ENCODE measurements at places on chromosomes 13 and 19. TPM values are rescaled to one million over a fixed set of nuclear protein-coding genes. Genes with fewer than 3 reads are reported as not detected.
A peak's percentile ranks its signal among the peaks of the same experiment; 100 is the strongest.

GRCh38 chr19:12723641-12724426 lies at the start of gene TNPO2:
TSS of gene TNPO2 (minus strand) at chr19:12723932. CDS start at chr19:12720977, 2,955 bp downstream.
- peak within 1 kb of the TSS; percentile 62 for H3K4me3 ChIP-seq
- peaks cover 34% of the 10 kb centered on the region for H3K4me1 ChIP-seq
- no peaks in the 10 kb centered on the region for H3K27me3 ChIP-seq
- peaks cover 18% of the 10 kb centered on the region for H3K36me3 ChIP-seq

Gene FFAR2
- 38.7 TPM for polyA plus RNA-seq

GRCh38 chr13:114128624-114129522 lies 3.5 kb downstream of the RASA3 start:
- H3K36me3 ChIP-seq = no peaks in the 10 kb centered on the region
- H3K27ac ChIP-seq = peak overlapping the region; percentile 86
- peaks cover 77% of the 10 kb centered on the region for H3K4me1 ChIP-seq
- H3K27me3 ChIP-seq = no peaks in the 10 kb centered on the region
- H3K4me3 ChIP-seq = peak overlapping the region; percentile 31

GRCh38 chr19:2239771-2240770 lies 3.4 kb downstream of the SF3A2 start:
- DNase-seq = peak; percentile 22
- peaks cover 22% of the 10 kb centered on the region for H3K36me3 ChIP-seq
- peak overlapping the region; percentile 99 for H3K27ac ChIP-seq
- H3K4me1 ChIP-seq = peaks cover 49% of the 10 kb centered on the region

Gene CLN5
- polyA plus RNA-seq = 21.5 TPM

GRCh38 chr13:77196052-77196618 lies 130.8 kb downstream of the MYCBP2 start:
- peaks cover 79% of the 10 kb centered on the region for H3K36me3 ChIP-seq
- no peaks in the 10 kb centered on the region for H3K4me1 ChIP-seq
- no peak for DNase-seq

Gene ZNF577
- polyA plus RNA-seq = 3.7 TPM

GRCh38 chr13:107644136-107644535 lies 571.2 kb downstream of the LIG4 start:
- H3K4me1 ChIP-seq = no peaks in the 10 kb centered on the region
- DNase-seq = no peak
- H3K36me3 ChIP-seq = no peaks in the 10 kb centered on the region
- no peaks in the 10 kb centered on the region for H3K27me3 ChIP-seq
- H3K27ac ChIP-seq = no peak overlapping the region

GRCh38 chr19:47172666-47173455 lies 42.2 kb downstream of the SAE1 start:
- H3K27ac ChIP-seq = no peak overlapping the region
- no peak overlapping the region for H3K4me3 ChIP-seq
- H3K4me1 ChIP-seq = peaks cover 4% of the 10 kb centered on the region
- H3K36me3 ChIP-seq = peaks cover 49% of the 10 kb centered on the region
- no peaks in the 10 kb centered on the region for H3K27me3 ChIP-seq

GRCh38 chr13:51834581-51835171 lies 10.3 kb downstream of the TMEM272 start:
- no peaks in the 10 kb centered on the region for H3K36me3 ChIP-seq
- peaks cover 27% of the 10 kb centered on the region for H3K4me1 ChIP-seq
- DNase-seq = no peak

GRCh38 chr19:6828698-6829633 lies 56.5 kb downstream of the VAV1 start:
- peak; percentile 19 for DNase-seq
- no peak overlapping the region for H3K4me3 ChIP-seq
- H3K4me1 ChIP-seq = peaks cover 21% of the 10 kb centered on the region
- no peak overlapping the region for H3K27ac ChIP-seq
- H3K36me3 ChIP-seq = peaks cover 83% of the 10 kb centered on the region
- no peaks in the 10 kb centered on the region for H3K27me3 ChIP-seq

Gene MAST1
- 0.28 TPM for polyA plus RNA-seq

- H3K4me1 ChIP-seq = no peaks in the 10 kb centered on the region
- H3K27ac ChIP-seq = no peak overlapping the region
- DNase-seq = no peak
- H3K36me3 ChIP-seq = no peaks in the 10 kb centered on the region
Measured at GRCh38 chr13:61612192-61612591, 196.5 kb upstream of the PCDH20 start.

- peak; percentile 73 for DNase-seq
- H3K4me3 ChIP-seq = no peak overlapping the region
- H3K27me3 ChIP-seq = peaks cover 10% of the 10 kb centered on the region
Measured at GRCh38 chr19:48489608-48490216, 20.5 kb downstream of the CYTH2 start.

DNA sequence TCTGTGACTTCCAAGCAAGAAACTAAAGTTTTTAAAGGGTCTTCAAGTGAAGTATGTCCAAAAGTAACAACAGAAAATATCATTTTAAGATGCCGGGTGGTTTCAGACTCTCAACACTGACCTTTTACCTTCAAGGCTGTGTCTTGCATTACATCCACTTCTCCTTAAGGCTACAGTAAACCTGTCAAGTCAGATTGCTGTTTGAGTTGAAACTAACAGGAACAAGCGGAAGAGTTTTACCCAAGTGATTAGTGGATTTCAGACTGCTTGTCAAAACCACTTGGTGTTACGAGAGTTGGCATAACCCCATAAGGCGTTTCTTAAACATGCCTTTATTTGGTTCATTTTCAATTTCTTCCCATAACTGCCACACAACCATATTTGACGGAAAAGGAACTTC lies 283.1 kb downstream of the DCT start:
- no peak overlapping the region for H3K4me3 ChIP-seq
- no peak for DNase-seq
- no peaks in the 10 kb centered on the region for H3K36me3 ChIP-seq
- no peaks in the 10 kb centered on the region for H3K4me1 ChIP-seq
- no peak overlapping the region for H3K27ac ChIP-seq

GRCh38 chr13:32125751-32126150 lies 94.2 kb downstream of the FRY start:
- peak overlapping the region; percentile 82 for H3K27ac ChIP-seq
- H3K4me3 ChIP-seq = peak overlapping the region; percentile 12
- no peaks in the 10 kb centered on the region for H3K27me3 ChIP-seq
- peaks cover 20% of the 10 kb centered on the region for H3K4me1 ChIP-seq
- peaks cover 50% of the 10 kb centered on the region for H3K36me3 ChIP-seq

GRCh38 chr19:41265395-41266153 lies 1.4 kb downstream of the HNRNPUL1 start:
- peak overlapping the region; percentile 79 for H3K4me3 ChIP-seq
- H3K36me3 ChIP-seq = peaks cover 38% of the 10 kb centered on the region
- peaks cover 36% of the 10 kb centered on the region for H3K4me1 ChIP-seq
- H3K27ac ChIP-seq = peak overlapping the region; percentile 95
- no peaks in the 10 kb centered on the region for H3K27me3 ChIP-seq

DNA sequence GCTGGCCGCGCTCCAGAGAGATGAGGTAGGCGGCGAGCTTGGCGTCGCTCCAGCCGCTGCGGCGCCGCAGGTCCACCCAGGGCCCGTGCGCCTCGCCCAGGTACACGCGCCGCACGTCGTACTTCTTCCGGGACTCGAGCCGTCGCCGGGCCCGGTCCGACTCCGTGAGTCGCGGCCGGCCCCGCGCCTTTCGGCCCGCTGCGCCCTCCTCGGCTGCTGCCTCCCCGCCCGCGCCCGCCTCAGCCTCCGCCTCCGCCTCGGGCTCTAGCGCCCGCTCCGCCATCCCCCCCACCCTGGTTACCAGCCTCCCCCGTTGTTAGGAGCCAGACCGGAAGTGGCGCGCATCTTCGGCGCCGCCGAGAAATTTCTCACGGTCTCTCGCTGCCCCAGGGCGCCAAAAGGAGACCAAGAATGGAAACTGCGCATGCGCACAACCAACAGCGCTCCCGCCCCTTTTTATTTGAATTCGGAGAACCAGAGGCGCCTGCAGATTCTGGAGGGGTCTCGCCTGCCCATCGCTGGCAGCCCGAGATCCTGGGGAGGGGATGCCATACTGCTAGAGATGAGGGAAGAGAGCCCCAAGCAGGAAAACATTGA lies at the start of gene ZNF653:
ZNF653 (minus strand) TSS at position 336 of the 597 bp plus-strand sequence; CDS start at position 283, 53 bp downstream.
- H3K4me1 ChIP-seq = peaks cover 22% of the 10 kb centered on the region
- H3K27ac ChIP-seq = peak within 1 kb of the TSS; percentile 90
- no peaks in the 10 kb centered on the region for H3K27me3 ChIP-seq
- peaks cover 4% of the 10 kb centered on the region for H3K36me3 ChIP-seq

Gene OR7D2
- polyA plus RNA-seq = not detected

- H3K36me3 ChIP-seq = no peaks in the 10 kb centered on the region
- H3K4me1 ChIP-seq = no peaks in the 10 kb centered on the region
- DNase-seq = no peak
Measured at GRCh38 chr13:93397619-93398018, 171.0 kb downstream of the GPC6 start.

DNA sequence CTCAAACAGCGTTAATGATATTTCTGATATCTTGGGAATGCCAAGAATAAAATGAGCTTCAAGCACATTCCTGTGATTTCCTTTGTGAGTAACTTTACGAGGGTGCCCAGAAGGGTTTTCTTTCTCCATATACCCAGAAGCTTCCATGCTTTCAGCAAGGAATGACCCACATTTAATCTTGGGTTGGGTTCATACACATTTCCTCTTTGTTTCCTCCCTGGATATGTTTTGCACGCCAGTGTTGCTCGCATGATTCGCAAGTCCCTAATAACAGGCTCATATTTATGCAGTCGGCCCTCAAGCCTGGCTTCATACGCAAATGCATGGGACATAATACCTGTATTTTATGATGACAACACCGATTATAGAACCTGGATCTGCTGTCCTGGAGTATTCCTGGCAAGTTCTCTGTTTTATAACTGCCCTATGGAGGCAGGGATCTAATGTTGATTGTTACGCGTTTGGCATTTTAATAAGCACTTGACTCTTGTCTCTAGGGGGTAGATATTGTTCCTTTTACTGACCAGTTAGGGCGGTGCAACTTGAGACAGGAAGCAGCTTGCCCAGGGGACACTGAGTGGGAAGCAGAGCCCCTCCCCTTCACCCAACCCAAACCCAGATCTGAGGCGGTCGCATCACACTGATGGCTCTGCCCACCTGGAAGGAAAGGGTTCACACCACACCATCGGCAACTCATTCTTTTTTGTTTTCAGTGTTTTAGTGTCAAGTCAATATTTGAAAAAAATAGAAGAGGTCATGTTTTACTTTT lies 220.4 kb upstream of the SOX1 start:
- no peaks in the 10 kb centered on the region for H3K4me1 ChIP-seq
- no peak overlapping the region for H3K27ac ChIP-seq
- peaks cover 12% of the 10 kb centered on the region for H3K27me3 ChIP-seq
- DNase-seq = no peak
- H3K36me3 ChIP-seq = no peaks in the 10 kb centered on the region
- H3K4me3 ChIP-seq = no peak overlapping the region

GRCh38 chr13:49256841-49257240 lies 9.1 kb downstream of the CDADC1 start:
- no peak overlapping the region for H3K4me3 ChIP-seq
- H3K36me3 ChIP-seq = peaks cover 58% of the 10 kb centered on the region
- no peaks in the 10 kb centered on the region for H3K27me3 ChIP-seq
- H3K27ac ChIP-seq = no peak overlapping the region
- no peak for DNase-seq
- peaks cover 11% of the 10 kb centered on the region for H3K4me1 ChIP-seq

- no peak for DNase-seq
- H3K4me3 ChIP-seq = no peak overlapping the region
- no peaks in the 10 kb centered on the region for H3K4me1 ChIP-seq
- H3K36me3 ChIP-seq = no peaks in the 10 kb centered on the region
- no peak overlapping the region for H3K27ac ChIP-seq
Measured at GRCh38 chr13:73733706-73734105, 400.5 kb downstream of the KLF12 start.

GRCh38 chr19:39413911-39414608 lies 1.6 kb downstream of the PLEKHG2 start:
- no peak overlapping the region for H3K27ac ChIP-seq
- no peak for DNase-seq
- H3K27me3 ChIP-seq = no peaks in the 10 kb centered on the region
- H3K4me3 ChIP-seq = peak overlapping the region; percentile 22
- peaks cover 31% of the 10 kb centered on the region for H3K4me1 ChIP-seq
- peaks cover 5% of the 10 kb centered on the region for H3K36me3 ChIP-seq

DNA sequence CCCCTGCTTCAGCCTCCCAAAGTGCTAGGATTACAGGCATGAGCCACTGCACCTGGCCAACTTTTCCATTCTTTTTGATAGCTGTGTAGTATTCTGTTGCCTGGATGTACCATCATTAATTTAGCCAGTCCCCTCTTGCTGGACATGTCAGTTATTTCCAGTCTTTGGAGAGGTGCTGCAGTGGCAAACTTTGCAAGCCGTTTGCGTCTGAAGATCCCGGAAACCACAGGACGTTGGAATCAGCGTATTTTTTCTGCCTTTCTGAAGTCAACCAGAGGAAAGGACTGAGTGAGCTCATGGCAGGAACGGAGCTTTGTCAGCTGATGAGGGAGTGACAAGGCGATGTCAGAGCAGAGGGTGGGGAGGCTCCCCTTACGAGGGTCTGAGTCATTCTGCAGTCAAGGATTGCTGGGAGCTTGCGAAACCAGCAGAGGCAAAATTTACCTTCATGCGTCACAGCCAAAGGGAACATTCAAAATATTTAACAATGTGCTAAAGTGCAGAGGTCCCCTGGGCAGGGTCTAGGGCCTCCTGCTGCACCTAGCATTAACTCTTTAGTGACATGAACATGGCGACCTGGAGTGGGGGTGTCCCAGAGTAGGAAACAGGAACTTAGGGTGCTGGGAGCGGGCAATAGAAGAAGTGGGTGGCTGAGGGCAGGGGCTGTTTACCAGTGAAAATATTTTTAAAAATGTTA lies 5.6 kb downstream of the C5AR1 start:
- H3K4me3 ChIP-seq = peak overlapping the region; percentile 5
- peaks cover 68% of the 10 kb centered on the region for H3K4me1 ChIP-seq
- peak overlapping the region; percentile 92 for H3K27ac ChIP-seq
- peaks cover 28% of the 10 kb centered on the region for H3K36me3 ChIP-seq

GRCh38 chr19:38945562-38946228 lies 15.0 kb downstream of the MRPS12 start:
- DNase-seq = no peak
- peaks cover 10% of the 10 kb centered on the region for H3K4me1 ChIP-seq
- no peak overlapping the region for H3K4me3 ChIP-seq
- no peak overlapping the region for H3K27ac ChIP-seq
- no peaks in the 10 kb centered on the region for H3K36me3 ChIP-seq

- no peak overlapping the region for H3K27ac ChIP-seq
- no peaks in the 10 kb centered on the region for H3K36me3 ChIP-seq
Measured at GRCh38 chr13:69603144-69603853, 504.3 kb upstream of the ATXN8OS start.

Gene ZNF829
- polyA plus RNA-seq = 0.14 TPM

Gene TTC9B
- not detected for polyA plus RNA-seq

GRCh38 chr19:46911456-46911855 lies 50.7 kb downstream of the ARHGAP35 start:
- H3K36me3 ChIP-seq = no peaks in the 10 kb centered on the region
- no peak for DNase-seq
- no peak overlapping the region for H3K27ac ChIP-seq

All from CD14-positive monocyte (primary cell).